Suppressor macrophage treated with lipopolysaccharide for 1 hour (primary cell): ENCODE measurements at places on chromosomes 12 and 14.

DNA sequence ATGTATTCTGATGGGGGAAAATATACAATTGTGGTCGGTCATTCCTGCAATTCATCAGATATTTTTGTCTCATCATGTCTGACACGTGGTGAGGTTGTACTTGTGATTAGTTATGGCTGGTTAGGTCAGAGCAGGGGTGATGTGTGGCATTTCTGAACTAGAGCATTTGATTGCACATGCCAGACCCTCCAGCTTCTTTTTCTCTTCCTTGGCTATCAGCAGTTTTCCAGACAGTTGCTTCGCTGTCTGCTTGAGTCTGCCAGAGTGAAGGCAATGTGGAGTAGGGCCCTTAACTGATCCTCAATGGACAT, 25.9 kb downstream of the TMEM117 start:
- DNase-seq, result no peak

DNA sequence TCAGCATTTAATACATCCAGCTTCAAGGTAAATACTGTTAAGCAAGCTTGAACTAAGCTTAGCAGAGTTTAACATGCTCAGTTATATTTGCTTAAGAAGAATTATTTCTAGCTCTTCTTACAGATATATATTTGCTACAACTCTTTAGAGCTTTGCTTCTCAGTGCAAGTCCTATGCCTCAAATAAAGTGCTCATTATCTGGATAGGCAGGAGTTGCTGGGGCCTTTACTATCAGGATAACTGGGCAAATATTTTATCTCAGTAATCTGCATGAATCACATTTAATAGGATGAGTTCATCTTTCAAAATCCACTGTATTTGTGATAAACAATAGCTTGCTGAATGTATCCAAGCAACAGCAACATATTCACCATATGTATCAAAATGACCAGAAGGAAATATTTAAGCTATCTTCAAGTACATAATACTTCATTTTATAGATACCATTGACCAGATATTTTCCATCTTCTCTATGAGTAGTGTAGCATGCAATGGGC, 187.6 kb downstream of the NOVA1 start:
- DNase-seq, result no peak

GRCh38 chr12:130683811-130684210, 32.3 kb downstream of the RIMBP2 start:
- DNase-seq, result no peak

- peak; percentile 10 for DNase-seq
Measured at GRCh38 chr12:127485528-127485927, 781.4 kb upstream of the TMEM132C start.

DNA sequence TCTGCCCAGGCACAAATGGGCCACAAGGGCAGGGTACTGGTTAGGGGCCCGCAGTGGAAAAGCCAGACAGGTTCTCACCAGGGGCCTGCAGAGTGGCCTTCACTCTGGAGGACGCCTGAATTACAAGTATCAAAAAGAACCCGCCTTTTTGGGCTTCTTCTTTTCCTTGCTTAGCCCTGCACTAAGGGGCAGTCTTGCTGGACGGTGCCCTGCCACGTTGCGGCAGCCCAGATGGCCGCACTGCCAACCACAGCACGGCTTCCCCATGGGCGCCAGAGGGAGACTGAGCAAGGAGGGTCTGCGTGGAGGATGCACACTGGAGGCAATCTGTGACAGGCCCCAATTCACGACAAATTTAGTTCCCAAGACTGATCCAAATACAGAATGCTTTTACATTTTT, 18.3 kb upstream of the CDK2AP1 start:
- no peak for DNase-seq
